ENCODE measurements at places on chromosomes 2 and 18.

- no peak for DNase-seq
These were observed 24.3 kb downstream of the ADD2 start for GRCh38 chr2:70743677-70744076.

- no peak for DNase-seq
These were observed 8.0 kb downstream of the TGOLN2 start for GRCh38 chr2:85319796-85320195.

DNA sequence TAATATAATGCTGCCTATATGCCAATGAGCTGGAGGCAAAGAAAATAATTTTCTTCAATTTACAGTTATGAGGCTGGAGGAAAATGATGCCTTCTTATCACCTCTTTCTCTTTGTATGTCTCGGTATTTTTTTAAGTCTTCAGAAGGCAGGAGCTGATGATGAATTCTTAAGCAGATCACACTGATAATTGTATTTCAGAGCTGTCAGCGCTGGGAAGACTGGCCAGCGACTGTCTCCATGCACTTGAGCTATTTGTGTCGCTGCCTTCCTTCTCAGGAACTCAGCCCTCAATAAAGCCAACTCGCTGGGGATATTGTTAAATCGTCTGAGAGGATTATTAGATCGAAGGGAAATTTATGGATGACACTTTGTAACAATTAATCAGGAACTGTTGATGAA, 40.3 kb downstream of the PTGR3 start:
- DNase-seq: no peak

DNA sequence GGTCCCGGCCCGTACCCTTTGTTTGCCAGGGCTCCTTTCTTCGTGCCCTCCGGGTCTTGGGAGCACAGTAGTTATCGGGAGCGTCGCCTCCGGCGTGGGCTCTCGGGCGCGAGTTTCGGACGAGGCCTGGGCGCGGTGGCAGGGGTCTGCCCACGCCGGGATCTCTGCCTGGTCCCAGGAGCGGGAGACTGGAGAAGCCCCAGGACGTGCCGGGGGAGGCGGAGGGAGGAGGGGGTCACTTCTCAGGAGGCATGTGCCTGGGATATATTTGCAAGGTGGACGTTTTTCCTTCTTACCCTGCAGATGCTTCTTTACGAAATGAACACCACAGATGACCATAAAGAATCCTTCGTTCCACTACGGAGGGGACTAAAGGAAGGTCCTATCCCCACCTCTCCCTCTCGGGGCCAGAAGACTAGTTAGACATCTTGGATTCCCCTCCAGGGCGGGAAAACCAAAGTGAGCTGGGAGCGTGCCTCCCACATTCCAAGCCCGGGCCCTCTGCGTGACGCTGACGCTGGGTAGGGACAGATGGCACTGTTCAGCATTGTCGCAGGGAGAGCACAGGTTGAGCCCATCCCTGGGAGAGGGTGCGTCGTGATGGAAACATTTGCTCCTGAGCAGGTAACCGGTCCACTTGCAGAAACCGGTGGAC, 483 bp upstream of the FHL2 start:
- peak; percentile 53 for DNase-seq

DNA sequence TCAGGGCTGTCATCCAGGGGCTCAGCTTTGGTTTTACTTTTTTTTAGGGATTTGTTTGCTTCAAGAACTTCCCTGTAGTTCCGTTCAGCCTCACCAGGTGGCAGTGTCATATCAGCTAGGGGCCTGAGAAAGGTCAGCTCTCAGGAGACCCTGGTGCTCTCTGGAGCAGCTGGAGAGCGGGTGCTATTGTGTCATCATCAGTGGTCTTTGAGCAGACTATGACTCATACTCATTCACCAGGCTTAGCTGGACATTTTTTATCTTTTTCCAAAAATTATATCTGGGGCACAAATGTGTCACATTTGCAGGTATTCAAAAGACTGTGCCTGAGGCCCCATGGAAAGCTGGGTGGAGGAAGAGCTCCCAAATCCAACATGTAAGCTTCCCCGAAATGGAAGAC, 24.4 kb downstream of the ZNF892 start:
- DNase-seq: peak; percentile 38

GRCh38 chr2:96083989-96084857, 32.1 kb downstream of the ADRA2B start:
- DNase-seq: no peak

- no peak for DNase-seq
These were observed 5.0 kb downstream of the BOK start for GRCh38 chr2:241563571-241563980.

DNA sequence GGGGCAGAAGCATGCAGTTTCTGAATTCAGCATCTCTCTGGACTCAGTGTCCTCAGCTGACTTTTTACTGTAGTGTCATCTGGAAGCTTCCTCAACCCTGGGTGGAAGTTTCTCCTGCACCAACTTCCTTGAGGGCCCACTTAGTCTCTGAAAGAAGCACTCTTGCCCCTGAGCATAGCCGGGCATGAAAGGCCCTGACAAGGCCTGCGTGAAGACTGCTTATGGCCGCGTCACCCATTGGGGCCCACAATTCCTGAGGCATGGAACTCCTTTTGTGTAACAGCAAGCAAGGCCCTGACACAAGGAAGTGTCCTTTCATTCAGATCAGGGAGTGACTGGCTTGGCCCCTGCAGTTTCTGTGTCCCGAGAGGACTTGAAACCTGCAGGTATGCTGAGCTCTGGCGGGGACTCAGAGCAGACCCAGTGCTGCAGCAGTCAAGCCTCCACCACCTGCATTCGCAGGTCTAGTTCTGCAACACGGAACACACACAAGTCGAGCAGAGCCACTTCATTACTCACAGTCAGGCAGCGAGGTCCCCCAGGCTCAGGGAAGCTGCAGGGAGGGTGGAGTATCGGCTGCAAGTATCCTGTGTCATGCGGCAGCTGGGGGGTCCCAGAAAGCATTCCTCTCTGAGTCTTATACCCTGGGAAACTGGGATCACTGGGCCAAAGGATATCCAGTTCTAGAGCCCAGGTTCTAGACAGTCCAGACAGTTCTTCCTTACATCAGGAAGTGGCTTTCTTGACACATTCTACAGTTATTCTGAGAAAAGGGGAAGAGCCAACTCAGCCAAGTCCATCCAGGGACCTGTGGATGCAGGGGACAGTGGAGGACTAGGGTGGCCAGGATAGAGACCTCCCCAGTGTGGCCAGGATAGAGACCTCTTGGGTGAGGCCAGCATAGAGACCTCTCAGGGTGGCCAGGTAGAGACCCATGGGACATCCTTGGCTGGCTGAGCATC, 35.6 kb upstream of the PRLH start:
- DNase-seq: no peak

- no peak for DNase-seq
These were observed 104.9 kb upstream of the MGAT5 start for GRCh38 chr2:134148843-134149472.

DNA sequence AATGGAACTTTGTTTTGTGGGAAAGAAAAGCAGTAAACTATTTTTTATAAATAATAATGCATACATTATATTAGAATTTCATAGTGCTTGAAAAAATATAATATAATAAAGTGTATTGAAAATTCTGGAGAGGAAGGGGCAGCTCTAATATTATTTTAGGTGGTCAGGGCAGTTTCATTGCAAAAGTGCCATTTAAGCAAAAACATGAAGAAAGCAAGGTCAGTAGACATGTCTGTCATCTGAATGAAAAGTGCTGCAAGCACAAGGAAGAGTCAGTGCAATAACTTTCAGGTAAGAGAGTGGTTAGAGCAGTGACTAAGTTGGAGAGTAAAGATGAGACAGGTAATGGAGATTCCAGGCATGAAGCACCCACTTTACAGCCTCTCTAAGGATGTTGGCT, 435.6 kb upstream of the REG3G start:
- DNase-seq: no peak

- no peak for DNase-seq
These were observed 8.6 kb upstream of the RND3 start for GRCh38 chr2:150495993-150496627.

DNA sequence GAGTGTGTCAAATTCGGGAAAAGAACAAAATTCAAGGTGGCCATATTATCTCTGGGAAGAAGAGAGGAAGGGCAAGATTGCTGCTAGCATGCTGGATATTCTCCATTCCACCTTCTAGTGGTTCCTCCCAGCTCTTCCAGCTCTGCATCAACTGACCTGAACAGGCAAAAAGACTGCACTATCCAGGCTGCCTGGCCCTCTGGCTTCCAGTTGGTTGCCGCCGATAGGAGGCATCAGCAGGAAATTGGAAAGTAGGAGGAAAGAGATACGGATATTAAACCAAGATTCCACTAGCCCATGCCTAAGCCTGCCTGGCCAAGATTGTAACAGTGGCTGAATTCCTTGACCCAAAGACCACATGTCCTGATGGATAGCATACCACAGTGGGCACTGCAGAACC, 1.7 kb upstream of the RTTN start:
- peak; percentile 23 for DNase-seq

Data from cerebellar cortex (tissue), 1 donor.